ENCODE measurements at places on chromosomes 6 and 20. TPM values are rescaled to one million over a fixed set of nuclear protein-coding genes. Genes with fewer than 3 reads are reported as not detected.
A peak's percentile ranks its signal among the peaks of the same experiment; 100 is the strongest.

GRCh38 chr6:21588481-21589351, 4.8 kb upstream of the SOX4 start:
- no peak for DNase-seq

DNA sequence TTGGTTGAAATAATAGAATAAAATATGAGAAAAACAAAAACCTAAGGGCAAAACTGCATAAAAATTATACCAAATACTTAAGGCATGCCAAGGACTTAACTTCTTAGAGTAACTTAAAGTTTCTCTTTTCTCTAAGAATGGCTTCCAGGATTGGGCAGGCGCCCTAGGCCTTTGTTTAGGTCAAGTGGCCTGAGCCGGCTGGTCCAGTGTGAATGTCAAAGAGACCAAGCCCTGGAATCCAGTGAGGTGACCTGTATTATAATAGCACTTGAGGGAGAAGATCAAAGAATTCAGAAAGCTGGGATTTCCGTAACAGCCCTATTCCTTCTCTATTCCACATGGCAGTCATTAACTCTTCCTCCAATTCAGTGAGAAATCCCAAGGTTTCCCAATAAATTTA, 6.6 kb downstream of the METTL24 start:
- no peak for DNase-seq

- DNase-seq, result no peak
Observed at GRCh38 chr6:30557683-30557981, 537 bp downstream of the PRR3 start.

GRCh38 chr6:167116109-167116837, 6.6 kb upstream of the CCR6 start:
- no peak for DNase-seq

DNA sequence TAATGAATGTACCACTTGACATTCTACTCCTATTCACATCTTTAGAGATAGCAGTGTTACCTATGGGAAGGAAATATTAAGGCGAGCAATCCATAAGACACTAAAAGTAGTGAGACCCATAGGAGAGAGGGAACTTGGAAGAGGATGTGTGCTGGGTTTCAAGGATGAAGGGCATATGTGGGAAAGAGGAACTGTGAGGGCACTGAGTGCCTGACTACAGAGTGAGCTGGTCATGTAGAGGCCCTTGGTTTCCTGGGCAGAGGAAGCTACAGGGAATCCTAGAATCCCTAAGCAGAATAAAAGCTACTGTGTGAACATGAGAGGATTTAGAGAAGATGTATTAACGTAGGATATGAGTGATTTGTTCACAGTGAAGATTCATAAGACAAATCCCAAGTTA, 262.8 kb downstream of the FARS2 start:
- no peak for DNase-seq

DNA sequence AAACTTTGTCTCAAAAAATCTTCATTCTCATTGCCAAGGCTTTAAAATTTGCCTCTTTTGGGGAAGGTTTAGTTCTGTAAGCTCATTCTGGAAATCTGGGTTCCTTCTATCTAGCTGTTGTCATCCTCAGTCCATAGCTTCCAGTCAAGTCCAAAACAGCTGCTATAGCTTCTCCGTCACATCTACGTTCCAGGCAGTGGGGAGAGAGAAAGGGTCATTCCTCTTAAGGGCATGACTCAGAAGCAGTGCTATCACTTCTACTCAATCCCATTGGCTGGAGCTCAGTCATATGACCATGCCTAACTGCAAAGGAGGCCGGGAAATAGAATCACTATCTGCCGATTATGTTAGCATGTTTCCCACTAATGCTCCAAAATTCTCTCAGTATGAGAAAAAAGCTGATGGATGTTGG, 141.4 kb upstream of the PTPN1 start:
- DNase-seq, result no peak

DNA sequence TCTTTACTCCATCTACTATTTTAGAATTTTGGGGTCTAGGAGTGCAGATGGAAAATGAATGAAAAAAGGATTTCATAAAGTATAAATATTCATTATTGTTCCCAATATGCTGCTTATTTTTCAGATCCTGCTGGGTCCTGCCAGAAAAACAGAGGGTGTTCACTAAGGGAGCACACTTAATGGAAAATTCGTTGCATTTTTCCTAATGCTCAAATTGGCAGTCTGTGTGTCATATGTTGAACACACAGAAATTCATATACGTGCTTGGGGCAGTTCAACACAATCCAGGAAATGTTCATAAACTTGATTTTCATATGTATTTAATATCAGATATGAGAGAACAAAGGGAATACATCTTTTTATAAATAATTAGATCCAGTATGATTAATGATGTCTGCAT, 1019.4 kb downstream of the EPHA7 start:
- no peak for DNase-seq

Gene SIM1
- not detected for total RNA-seq

- peak; percentile 58 for DNase-seq
Observed at GRCh38 chr20:11676630-11677287, 240.9 kb upstream of the BTBD3 start.

Gene RIPOR2
- total RNA-seq, result 7.3 TPM

GRCh38 chr6:154510144-154510905, at the start of gene CNKSR3:
Gene CNKSR3 (minus strand): TSS chr6:154510685. CDS start chr6:154510114, 571 bp downstream.
- DNase-seq, result peak; percentile 82

Gene GNAS-AS1
- total RNA-seq, result not detected

Gene L3MBTL3
- total RNA-seq, result 1.8 TPM

Gene PRSS16
- total RNA-seq, result not detected

Gene MRAP2
- total RNA-seq, result 0.20 TPM

Gene BTNL2
- total RNA-seq, result not detected

DNA sequence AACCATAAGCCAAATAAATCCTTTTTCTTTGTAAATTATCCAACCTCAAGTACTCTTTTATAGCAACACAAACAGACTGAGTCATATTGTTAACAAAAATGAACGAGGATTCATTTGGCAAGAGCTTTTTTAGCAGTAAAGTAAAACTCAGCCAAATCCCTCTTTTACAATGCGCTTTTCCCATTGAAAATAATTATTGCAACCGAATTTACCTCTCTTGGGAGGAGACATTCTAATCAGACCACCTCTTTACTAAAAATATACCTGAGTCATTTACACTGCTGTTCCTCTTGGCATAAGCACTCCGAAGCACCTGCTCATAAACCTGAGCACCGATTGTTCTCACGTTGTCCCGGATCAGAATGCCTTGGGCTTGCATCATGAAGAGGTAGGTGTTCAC, 57.4 kb downstream of the B4GALT5 start:
- no peak for DNase-seq
